ENCODE measurements at places on chromosomes 7 and 10.

GRCh38 chr10:99582255-99582770 is 37.9 kb downstream of the SLC25A28 start:
- no peak for DNase-seq

DNA sequence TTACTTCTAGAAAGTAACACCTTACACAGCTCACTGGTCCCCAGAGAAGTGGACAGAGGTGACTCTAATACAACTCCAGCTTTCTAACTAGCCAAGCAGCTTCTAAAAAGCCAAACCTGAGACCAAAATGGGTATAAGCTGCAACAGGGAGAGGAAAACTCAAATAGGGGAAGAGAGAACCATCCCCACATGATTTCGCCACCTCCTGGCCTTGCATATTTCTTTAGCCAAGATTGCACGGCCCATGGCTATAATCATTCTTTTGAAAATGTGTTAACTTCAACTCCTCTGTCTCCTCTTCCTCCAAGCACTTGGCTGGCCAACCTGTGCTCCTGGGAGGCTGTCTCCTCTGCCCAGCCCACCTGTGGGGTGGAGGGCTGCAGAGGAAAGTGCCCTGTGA is 28.7 kb downstream of the NUP42 start:
- DNase-seq, result no peak

GRCh38 chr10:87519582-87519981 is 14.9 kb downstream of the MINPP1 start:
- DNase-seq, result no peak

DNA sequence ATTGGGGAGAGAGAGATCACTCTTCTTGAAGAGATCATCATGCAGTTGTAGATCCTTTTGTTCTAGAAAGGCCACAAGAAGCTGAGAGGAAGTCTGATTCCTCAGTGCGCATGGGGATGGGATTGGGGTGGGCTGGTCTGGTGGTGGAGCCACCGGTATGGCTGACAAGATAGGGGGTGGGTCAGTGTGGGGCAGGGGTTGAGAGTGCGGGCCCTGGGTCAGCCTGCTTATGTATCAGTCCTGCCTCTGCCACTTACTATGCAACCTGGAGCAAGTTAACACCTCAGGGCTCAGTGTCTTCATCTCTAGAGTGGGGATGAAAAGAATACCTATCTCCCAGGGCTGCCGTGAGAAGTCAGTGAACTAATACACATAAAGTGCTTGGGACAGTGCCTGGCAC is 8.0 kb downstream of the SMARCD3 start:
- DNase-seq, result no peak

DNA sequence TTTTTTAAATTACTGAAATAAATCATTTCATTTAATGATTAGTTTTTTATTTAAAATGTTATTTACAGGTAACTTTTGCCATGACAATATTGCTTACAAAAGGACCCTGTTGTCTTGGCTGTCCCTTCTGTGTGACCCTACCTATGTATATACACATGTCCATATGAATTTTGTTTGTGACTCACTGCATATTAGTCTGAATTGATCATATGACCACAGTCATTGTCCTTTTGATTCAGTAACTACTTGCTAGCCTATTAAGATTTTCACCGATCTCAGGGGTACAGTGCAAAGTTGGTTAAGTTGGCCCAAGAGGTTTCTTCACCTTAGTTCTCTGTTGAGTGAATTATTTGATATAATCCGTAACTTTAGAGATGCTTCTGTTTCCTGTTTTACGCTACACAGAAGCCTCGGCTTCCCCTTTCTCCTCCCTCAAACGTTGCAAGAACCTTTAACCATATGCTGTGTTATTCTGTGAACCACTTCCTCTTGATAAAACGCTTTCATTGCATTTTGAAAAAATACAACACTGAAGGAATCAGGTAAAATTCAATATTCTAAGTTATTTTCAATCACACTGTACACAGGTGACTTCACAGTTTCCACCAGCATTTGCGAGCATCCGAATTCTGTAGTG is 43.9 kb downstream of the APBB1IP start:
- no peak for DNase-seq

DNA sequence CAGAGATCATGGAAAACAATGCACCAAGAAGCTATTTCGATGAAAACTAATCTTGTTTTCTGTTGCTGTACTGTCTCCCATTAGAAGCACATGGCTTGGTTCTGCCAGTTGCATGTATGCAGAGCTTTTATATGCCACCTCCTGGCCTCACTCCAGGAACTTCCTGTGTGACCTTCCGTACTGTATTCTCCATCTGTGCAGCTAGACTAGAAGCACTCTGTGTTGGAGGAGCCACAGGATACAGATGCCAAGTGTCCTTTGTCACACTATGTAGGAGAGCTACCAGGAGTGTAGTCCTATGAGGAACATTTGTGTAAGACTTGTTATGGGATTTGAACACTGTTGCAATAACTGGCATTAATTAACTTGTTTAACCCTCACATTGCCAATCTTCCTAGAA is 503.5 kb upstream of the TPK1 start:
- DNase-seq, result no peak

GRCh38 chr7:157224627-157225026 is 85.9 kb downstream of the UBE3C start:
- DNase-seq, result no peak

DNA sequence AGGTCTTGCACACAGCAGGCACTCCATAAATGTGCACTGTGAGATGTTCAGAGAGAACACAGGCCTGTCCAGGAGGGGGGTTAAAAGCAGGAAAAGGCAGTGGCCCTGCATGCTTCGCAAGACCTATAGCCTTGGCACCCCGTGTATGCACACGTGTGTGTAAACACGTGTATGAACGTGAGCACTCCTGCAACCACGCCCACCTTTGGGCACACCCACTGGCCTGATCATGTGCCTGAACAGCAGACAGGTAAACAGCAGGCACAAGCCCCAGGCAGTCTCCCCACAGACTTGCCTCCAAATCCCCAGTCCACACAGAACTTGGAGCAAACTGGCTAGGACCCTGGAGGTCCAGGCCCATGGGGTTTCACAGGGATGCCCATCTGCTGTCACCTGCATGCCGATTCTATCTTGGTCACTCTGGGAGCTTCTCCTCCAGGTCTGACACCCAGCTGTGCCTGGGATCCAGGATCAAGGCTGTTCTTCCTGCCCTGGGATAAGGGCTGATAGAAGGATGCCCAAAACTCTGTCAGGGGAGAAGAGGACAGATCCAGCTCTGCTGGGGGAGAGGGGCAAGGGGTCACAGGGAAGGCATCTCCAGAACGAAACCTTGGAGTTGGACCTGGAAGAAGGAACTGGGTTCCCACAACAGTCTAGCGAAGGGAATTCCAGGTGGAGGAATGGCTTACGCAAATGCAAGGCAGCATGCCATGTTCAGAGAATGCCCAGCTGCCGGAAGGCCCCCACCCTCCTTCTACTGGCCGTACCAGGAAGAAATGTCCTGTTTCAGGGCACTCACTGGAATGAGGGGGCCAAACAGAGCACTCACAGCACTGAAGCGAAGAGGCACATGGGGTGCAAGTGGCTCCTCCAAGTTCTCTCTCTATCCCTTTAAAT is 14.3 kb upstream of the ZMIZ1 start:
- no peak for DNase-seq

- DNase-seq, result no peak
These were observed 172.9 kb upstream of the FAM171A1 start for GRCh38 chr10:15543994-15544393.

DNA sequence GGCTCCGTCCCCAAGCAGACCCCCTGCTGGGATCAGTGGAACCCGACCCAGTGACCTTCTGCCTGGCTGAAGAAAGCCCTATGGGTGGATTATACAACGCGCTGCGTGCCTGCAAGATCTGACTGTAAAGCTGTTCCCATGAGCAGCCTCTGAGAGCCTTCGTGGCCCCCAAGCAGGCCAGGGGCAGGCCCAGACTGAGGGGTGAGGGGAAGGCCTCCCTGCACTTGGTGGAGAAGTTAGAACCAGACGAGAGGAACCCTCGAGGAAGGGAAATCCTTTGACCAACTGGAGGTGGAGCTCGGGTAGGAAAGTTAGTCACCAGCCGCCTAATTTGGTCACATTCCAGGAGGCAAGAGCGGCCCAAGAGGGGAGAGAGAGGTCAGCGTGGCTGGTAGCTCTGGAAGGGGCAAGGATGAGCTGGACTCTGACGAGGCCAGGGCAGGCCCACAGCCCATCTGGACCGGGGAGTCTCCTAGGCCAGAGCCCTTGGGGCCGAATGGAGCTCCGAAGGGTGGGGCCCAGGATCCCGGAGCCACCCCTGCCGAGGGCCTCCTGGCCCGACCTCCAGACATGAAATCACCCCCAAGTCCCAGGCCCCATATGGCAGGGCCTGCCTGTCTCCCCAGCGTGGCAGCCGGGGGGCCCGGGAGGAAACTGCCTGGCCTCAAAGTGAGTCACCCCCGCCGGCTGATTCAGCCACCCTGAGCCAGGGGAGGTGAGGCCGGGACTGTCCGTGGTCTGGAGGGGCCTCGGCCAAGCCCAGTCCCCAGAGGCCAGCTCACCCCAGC is 23.3 kb upstream of the PDGFA start:
- DNase-seq, result peak; percentile 20

GRCh38 chr7:104185346-104185745 is 22.5 kb downstream of the ORC5 start:
- no peak for DNase-seq

DNA sequence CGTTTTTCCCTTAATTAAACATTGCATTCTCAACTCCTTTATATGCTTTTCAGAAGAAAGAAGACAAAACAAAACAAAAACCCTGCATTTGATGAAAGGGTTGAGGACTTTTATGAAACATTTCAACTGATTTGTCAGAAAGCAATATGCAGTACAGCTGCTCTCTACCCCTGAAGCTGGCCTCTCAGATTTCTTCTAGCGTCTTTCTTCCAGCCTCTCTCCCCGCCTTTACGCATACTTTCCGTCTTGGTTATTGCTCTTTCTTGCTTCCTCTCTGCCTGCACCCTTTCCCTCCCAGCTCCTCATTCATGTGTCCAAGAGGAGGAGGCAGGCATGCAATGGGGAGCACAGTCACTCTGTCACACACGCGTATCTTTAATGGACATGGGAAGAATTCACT is 91.0 kb upstream of the COL1A2 start:
- DNase-seq, result peak; percentile 72

DNA sequence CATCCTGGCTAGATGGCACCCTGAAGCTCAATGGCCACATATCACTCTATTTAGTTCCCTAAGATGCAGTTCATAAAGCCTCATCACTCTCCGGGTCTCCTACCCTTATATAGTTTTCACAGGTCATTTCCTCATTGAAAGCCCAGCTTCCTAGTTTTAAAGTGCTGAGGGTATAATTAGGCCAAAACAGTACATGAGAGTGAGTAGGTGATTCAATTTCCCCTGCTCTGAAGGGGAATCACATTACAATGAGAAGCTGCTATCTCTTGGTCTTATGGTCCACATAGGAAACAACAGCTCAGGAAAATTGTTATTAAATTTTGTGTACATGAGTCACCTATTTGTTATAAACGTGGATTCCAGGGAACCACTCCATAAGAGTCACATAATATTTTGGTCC is 162.0 kb downstream of the SEMA3E start:
- DNase-seq, result no peak

DNA sequence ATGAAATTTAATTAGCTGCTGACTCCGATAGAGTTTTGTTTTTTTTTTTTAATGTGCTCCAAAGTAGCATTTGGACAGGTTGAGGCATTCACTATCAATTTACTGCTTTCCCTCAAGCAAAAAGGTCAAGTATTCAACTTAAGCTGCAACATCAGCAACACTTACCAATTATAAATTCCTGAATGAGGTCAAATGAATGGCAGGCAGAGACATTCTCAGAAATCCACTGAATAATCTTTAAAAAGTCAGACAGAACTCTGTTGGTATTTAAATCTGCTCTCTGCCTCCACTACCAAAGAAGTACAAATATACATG is 62.8 kb downstream of the GSAP start:
- DNase-seq, result no peak

DNA sequence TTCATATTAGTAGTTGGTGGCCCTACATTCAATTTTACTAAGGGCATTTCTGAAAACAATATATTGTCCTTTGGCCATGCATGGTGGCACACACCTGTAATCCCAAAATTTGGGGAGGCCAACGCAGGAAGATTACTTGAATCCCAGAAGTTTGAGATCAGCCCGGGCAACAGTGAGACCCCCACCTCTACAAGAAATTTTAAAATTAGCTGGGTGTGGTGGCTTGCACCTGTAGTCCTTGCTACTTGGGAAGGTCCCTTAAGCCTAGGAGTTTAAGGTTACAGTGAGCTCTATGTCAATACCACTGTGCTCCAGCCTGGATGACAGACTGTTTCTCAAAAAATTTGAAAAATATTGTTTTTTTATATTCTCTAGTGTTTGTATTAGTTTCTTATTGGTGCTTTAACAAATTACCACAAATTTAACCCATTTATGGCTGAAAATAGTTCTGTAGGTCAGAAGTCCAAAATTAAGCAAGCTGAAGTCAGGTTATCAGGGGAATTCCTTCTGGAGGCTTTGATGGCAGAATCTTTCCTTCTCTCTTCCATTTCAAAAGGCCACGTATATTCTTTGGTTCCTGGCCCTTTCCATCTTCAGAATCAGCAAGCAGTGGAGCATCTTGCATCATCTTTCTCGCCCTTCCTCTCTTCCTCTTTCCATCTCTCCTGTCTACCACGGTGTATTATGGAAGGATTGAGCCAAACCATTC is 12.4 kb downstream of the CBX3 start:
- no peak for DNase-seq

DNA sequence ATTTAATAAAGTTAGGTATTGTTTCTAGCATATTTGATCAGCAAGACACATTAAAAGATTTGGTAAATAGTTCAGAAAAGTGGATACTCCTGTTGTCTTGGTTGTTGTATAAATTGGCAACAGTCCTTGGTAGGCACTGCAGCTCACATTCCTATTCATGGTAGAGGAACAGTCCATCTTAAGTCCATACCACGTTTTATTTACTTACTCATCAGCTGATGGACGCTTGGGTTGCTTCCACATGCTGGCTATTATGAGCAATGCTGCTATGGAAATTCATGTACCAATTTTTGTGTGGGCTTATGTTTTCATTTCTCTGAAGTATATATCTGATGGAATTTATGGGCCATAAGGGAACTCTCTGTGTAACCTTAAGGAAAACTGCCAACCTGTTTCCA is 43.3 kb downstream of the C10orf120 start:
- no peak for DNase-seq

DNA sequence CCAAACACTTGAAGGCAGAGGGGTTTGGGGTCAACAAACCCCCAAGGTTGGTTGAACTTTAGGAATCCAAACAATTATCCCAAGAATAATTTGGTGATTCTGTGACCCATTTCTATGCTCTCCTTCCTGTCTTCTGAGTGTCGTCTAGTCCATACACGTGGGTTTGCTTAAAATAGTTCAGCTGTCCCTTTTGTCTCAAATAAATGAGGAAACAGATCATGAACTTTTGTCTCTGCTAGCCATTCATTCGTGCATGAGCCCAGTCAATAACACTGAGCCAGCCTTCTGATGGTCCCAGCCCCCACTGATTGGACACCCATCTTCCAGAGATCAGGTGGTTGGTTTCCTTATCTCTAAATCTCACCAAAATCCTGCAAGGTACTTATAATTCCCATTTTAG is 255.4 kb downstream of the PRPF18 start:
- no peak for DNase-seq

GRCh38 chr7:138289864-138290263 is 170.2 kb upstream of the TRIM24 start:
- no peak for DNase-seq

All from fibroblast of skin of left quadriceps (primary cell).